ENCODE measurements at places on chromosomes 7 and 10.

DNA sequence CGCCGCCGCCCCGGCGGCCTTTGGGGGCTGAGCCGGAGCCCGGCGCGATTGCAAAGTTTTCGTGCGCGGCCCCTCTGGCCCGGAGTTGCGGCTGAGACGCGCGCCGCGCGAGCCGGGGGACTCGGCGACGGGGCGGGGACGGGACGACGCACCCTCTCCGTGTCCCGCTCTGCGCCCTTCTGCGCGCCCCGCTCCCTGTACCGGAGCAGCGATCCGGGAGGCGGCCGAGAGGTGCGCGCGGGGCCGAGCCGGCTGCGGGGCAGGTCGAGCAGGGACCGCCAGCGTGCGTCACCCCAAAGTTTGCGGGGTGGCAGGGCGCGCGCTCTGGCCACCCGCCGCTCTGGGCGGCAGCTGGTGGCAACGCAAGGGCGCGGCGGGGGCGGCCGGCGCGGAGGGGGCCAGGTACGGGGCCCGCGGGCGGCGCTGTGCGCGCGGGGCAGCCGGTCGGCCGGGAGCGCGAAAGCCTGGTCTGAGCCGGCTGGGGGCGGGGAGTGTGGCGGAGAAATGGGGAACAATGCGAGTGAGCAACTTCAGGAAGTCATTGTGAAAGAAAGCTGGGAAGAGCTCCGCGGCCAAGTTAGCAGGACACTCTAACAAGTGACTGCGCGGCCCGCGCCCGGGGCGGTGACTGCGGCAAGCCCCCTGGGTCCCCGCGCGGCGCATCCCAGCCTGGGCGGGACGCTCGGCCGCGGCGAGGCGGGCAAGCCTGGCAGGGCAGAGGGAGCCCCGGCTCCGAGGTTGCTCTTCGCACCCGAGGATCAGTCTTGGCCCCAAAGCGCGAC, at the start of gene IKZF1:
Gene IKZF1, plus strand, starts transcription at position 588 of the 782 bp plus-strand sequence. CDS start 14,346 bp downstream, outside the sequence.
- DNase-seq: peak; percentile 85

- no peak for DNase-seq
These were observed 41.6 kb upstream of the MET start for GRCh38 chr7:116630357-116630756.

- DNase-seq: no peak
These were observed 1.2 kb upstream of the CALU start for GRCh38 chr7:128737867-128738385.

- no peak for DNase-seq
These were observed 948.7 kb upstream of the GHITM start for GRCh38 chr10:83190614-83191013.

DNA sequence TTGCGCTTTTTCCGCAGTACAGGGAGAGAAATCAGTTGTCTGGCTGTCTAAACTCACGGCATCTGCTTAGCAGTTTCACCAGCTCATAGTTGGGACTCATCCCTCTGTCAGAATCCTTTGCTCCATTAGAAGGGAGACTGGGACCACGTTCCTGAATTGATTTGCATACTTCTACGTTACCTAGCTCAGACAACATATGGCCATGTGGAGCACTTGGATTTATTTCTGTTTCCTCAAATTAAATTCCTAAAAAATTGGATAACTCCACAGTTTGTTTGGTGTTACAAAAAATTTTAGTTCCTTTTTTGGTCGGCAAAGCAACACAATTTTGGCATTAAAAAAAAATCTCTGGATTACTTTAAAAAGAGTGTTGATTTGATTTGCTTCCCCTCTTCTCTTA, 614.0 kb downstream of the AUTS2 start:
- DNase-seq: no peak

DNA sequence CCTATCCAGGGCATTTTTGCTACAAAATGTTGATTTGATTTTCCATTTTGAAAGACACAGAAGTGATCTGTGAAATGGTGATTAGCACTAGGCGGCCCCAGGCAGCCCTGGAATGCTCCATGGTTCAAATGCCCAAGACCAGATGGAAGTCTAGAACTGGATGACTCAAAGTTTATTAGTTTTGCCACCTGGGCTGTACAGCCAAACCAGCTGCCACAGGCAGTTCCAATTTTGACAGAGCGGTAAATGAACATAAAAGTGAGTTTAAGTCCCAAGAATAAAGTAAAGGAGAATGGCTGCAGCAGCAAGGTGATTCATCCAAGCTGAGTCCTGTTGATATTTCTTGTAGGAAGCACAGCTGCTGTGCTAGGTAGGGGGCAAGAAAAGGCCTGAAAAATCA, 180.5 kb downstream of the SUGCT start:
- DNase-seq: no peak

DNA sequence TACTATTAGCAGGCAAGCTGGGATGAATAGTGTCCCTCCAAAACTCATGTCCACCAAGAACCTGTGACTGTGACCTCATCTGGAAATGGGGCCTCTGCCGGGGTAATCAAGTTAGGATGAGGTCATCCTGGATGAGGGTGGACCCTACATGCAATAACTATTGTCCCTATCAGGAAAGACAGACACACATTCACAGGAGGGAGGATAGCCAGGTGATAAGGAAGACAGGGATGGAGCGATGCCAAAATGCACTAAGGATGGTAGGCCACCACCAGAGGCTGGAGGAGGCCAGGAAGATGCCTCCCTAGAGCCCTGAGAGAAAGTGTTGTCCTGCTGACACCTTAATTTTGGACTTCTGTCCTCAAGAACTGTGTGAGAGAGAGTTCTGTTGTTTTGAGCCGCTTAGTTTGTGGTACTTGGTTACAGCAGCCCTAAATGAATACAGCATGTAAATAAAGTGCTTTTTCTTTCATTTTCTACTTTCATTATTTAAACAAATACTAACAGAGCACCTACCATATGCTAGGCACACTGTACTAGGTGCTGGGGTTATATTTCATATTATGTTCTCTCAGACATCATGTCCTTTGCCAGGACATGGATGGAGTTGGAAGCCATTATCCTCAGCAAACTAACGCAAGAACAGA, 111.9 kb downstream of the USP6NL start:
- no peak for DNase-seq

DNA sequence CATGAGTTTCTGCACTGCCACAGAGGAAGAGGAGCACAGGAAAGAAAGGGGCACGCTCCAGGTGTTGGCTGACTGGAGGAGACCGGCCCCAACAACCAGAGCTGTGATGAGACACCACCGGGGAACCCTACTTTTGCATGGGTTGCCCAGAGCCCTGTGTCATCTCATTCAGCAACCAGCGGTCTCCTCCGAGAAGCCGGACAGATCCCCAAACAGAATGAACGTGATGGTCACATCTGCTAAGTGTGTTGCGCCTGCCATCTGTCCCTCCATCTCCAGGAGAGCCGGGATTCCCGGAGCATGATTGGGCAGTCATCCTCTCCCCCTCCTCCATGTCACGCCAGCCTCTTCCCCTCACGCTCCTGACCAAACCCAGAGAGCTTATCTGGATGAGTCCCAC, 22.9 kb downstream of the PARP12 start:
- DNase-seq: no peak
